ENCODE measurements at places on chromosomes 12 and 14.

DNA sequence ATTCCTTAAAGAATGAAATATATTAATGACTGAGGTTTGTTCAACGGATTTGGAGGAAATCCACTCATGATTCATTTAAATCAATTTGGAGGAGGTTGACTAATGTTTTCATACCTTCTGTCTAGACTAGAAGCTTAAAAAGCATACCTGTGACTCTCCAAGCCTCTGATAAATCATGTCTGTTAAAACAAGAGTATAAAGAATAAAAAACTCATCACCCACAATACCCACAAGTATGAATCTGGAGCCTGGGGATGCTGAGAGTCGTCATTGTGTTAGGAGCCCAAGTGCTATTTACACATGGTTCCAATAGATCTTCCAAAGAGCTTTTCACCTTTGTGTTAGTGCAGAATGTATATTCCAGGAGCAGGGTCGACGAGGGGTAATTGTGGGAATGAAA lies 86.8 kb upstream of the ADAMTS20 start:
- no peak for DNase-seq

- no peak for DNase-seq
These were observed 153.6 kb upstream of the ARID2 start for GRCh38 chr12:45575823-45576475.

DNA sequence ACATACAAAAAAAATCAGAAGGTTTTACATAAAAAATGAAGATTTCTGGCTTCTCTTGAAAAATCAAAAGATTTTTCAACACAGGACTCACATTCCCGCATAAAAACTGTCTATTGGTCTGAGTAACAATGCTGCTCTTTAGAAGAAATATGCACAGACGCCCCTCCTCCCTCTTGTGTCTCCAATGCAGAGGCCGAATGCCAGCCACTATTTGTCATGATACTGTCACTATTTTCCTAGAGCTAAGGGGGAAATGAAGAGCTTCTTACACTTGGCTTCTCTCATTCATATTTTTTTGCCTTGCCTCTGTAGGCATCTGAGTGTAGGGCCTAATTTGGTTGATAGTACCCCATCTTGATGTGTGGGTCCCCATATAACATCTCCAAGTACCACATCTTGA lies 98.0 kb downstream of the BBS10 start:
- no peak for DNase-seq

DNA sequence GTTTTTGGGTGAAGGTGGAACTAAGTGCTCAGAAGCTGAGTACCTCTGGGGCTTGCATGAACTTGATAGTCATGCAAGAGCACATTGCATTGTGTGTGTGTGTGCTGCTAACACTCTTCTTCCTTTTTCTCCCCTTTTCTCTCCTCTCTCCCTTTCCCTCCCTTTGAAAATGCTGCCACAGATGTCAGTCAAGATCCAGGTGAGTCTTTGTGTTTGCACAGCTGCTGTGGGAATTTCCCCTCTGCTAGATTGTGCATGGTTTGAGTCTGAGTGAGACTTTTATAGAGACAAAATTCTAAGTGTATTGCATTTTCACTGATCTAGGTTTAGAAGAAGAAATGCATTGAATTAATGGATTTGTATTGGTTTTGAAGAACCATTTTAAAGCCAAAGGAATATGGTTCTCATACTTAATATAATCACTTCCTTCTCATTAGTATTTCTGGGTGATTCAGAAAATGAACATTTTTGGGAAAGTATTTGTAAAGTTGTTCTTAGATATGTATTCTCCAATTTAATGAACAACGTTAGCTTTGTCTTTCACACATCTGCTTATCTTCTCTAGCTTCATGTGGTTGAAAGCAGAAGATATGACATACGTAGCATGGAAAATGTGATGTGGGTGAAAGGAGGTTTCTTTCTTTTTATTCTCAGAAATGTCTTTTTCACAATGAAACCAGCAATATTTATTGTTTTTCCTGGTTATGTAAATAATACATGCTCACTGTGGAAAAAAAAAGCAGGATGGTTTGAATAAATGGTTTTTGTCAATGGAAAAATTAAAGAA lies 108.5 kb downstream of the NRXN3 start:
- no peak for DNase-seq

DNA sequence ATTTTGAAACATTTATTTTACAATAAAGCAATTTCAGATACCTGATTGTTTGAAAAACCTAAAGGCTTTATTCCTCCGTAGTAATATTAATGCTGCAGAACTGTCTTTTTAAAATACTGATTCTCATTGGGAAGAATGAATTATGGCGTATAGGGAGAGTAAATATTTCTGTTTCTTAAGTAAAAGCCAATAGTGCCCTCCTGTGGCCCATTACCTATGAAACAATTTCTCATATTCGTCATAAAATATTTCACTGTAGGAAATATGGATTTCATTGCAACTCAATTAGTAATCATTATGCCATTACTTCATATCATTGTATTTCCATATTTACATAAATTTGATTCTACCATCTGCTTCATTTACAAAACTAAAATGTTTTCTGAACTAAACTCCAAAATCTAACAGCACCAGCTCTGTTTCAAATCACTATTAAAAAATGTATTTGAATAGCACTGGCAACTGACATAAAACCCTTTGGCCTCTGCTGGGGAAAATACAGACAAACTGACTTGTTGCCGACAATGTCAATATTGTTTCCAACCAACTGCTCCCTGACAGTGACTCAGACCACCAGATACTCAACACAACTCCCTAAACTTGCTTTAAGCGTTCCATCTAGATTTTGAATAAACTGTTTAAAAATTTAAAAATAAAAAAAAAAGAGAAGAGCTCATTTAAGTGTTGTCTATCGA lies 290.3 kb downstream of the NAV3 start:
- DNase-seq: no peak

Data from thoracic aorta (tissue), 2 donors.